Foreskin melanocyte (primary cell): ENCODE measurements at places on chromosomes 4 and X.

DNA sequence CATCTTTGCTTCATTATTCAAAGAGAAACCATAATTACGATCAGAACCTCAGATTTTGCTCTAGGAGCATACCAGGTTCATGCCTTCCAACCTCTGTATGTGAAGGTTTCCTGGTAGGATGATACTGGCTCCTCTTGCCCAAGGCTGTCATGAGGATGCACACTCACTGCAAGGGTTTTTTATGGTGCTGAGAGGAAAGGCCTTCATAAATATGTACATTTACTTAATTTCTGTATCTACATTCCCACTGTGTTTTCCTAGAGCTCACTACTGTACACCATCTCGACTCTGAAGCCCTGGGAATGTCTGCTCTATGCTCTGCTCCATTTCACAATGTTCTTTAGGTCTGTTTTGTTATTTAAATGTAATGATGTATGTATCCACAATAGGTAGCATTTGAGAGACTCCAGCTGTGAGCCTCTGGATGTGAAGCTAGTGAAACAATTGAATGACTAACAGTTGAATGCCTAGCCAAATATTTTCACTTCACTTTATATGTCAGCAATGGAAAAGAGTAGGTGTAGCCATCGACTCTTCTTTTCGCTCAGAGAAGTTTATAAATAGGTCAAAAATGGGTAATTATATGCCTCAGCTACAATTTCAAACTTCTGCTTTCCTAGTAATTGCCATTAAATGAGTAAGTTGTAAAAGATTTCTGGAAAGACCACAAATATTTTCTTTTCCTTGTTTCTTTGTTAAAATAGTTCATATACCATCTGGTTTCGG, 228.0 kb downstream of the PALLD start:
- DNase-seq = no peak

DNA sequence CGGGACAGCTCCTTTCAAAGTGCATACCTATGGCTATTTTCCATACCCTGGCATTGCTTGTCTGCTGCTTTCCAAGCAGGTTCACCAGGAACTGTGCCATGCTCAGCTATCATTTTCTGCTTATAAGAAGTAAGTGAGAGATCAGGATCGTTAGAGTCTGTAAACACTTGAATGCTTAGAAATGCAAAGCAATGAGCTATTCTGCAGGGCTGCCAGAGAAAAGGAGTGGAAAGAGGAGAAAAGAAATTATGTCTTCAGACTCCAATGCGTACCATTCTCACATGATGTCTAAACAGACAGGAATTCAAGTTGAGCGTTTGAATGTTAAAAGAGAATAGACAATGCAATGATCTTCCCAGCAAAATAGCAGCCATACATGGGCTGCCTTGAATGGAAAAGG, 245.5 kb upstream of the SLC7A11 start:
- no peak for DNase-seq

GRCh38 chr4:152351080-152351479, 184.8 kb downstream of the FBXW7 start:
- no peak for DNase-seq

DNA sequence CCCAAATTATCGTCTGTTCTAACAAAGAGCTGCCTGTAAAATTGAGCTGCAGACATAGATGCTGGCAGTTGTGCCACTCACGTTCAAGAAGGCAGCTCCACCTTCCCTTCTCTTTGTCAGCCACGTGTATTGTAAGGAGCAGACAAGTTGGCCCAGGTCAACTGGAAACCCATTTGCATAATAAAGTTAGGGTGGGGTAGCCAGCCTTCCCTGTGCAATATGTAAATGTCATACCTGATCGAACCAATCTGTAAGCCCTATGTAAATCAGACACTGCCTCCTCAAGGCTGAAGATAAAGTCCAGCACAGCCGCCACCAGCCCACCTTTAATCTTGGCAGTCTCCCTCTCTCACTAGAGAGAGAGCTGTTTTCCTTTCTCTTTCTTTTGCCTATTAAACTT, 117.2 kb downstream of the TMEM144 start:
- no peak for DNase-seq

DNA sequence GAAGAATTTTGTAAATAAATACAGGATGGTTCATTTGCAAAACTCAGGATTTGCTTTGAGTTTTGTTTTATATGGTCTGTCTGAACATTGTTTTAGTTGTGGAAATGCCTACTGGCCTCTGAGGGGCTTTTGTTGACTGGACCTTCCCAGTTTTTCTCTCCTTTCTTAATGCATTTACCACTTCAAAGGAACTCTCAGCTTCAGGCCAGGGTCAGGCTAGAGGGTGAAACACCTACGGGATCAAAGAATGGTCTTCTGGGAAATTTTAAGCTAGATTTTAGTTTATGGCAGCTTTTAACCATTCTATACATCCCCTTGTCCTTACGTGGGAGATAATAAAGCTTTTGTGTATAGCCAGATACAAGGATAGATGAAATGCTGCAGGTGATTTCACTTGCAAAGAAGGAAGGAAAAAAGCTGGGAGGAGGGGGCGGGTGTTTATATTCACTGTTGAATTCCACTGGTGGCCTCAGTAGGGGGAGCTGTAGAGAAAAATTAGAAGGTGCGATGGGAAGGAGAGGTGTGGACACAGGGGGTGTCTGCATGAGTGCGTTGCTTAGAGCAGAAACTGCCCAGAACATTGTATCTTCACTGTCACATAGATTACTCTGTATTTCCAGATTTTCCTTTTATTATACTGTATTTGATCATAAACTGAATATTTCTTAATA, 151.8 kb downstream of the TSPAN5 start:
- no peak for DNase-seq

GRCh38 chrX:139120760-139121159, 409.2 kb upstream of the FGF13 start:
- no peak for DNase-seq

- no peak for DNase-seq
Measured at GRCh38 chr4:4675051-4675581, 133.3 kb upstream of the STX18 start.

DNA sequence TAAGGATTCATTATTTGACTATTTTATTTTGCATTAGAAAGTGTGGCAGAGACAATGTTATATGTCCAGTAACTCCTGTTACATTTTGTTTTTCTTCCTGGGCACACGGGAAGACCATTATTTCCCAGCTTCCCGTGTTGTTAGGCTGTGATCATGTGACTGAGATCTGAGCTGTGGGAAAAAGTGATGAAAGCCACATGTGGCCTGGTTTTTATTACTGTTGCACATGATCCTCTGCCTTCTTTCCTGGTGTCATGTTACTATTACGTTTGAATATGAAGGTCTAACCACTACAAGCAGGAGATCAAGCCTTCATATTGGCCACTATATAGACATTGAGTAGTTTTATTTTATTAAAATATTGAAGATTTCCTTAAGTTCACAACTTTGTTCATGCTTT, 28.2 kb upstream of the MID1 start:
- no peak for DNase-seq

- DNase-seq = no peak
Measured at GRCh38 chr4:46850026-46850425, 59.0 kb downstream of the COX7B2 start.

DNA sequence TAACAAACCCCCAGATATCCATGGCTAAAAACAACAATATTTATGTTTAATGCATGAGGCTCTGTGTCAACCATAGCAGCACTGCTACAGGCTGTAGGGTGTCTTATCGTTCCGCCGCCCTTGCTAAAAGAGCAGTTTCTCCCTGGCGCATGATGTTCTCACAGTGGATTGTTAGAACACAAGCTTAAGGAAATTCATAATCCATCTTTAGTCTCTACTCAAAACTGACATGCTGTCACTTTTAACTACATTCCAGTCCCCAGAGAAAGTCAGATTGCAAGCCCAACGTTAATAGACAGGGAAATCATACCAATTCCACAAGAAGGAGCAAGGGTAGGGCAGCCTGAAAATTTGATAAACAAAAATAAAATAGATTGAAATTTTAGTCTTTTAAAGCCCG, 1960.8 kb downstream of the PCDH7 start:
- DNase-seq = no peak

- DNase-seq = no peak
Measured at GRCh38 chr4:125280892-125281403, 33.8 kb upstream of the FAT4 start.

DNA sequence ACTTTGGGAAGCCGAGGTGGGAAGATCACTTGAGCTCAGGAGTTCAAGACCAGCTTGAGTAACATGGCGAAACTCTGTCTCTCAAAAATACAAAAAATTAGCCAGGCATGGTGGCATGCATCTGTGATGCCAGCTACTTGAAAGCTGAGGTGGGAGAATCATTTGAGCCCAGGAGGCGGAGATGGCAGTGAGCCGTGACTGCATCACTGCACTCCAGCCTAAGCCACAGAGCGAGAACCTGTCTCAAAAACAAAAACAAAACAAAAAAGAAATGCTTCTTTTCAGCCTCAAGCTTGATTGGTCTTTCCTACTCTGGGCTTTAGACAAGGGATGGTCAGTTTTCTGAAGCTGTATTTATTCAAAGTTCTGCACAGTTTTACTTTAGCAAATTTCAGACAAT, 15.8 kb upstream of the DHRSX start:
- DNase-seq = no peak

DNA sequence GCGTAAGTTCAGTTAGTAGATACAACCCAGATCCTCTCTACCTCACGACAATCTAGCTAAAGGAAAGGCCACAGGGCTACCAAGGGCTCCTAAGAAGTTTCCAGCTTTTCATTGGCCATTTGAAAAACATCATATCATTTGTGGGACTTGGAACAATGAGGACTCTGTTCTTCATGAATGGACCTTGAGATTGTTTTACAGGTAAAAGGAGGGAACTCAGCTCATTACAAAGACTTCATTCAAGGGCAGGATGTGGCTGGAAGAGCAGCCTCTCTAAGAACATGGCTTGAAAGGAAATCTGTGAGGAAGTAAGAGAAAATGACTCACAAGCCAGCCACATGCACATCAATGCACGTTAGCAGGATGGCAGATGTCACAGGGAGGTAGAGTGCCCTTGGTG, 105.9 kb upstream of the SLC7A11 start:
- peak; percentile 74 for DNase-seq

DNA sequence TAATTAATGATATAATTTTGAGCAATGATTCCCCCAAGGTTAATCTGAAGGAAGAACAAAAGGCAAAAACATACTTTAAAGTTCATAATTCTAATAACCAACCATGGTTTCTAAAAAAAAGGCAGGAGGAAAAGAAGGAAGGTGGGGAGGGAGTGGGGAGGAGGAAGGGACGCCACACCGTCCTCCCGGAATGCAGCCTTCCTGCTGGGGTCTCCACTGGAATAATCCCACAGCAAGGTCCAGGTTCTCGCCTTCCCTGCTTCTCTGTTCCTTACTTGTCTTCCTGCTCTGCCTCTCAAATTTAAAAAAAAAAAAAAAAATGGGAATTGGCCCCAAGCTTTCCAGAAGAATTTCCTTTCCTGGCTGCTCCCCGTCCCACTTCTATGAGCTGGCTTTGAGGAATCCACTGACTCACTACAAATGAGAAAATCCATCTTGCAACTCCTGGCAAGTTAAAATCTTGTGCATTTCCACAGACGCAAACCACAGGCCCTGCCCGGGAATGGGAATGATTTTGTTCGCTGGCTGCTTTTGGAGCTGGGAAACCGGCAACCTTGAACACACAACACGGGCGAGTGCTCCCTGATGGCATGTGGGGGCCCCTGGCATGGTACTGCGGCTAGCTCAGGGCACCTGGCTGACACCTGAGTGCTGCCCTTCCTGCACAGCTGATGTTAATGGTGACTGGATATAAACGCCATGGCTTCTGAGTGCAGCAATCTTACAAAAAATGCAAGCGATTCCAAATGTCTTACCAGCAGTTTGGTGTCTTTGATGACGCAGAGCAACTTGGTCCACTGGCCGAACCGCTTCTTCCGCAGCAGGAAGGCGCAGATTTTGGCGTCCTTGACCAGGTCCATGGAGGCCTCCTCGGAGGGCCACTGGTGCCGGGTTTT, 97.0 kb downstream of the AFAP1 start:
- peak; percentile 54 for DNase-seq

GRCh38 chr4:169040559-169041261, 30.7 kb upstream of the CBR4 start:
- no peak for DNase-seq

- DNase-seq = no peak
Measured at GRCh38 chrX:139234898-139235297, 295.6 kb upstream of the F9 start.

DNA sequence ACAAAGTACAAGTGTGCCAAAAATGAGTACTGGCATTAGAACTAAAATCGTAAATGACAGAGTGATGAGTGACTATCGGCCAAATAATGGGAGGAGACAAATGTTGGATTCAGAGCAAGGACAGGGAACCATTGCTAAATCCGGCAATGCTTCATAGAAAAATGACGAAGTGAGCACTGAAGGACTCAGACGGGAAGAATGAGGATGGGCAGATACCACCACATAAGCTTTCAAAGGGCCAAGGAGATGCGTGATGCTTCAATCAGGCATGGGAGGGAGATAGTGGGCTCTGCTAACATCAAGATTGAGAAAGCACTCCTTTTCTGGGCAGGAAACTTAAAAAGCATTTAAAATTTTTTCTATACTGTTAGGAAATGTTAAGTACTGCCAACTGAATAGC, 21.6 kb downstream of the RBBP7 start:
- no peak for DNase-seq

GRCh38 chr4:1658581-1658980, 25.5 kb downstream of the FAM53A start:
- DNase-seq = no peak

- DNase-seq = no peak
Measured at GRCh38 chr4:83535520-83536361, at the start of gene GPAT3. Gene GPAT3 (plus strand): TSS chr4:83536108. CDS start chr4:83536623, 515 bp downstream.

DNA sequence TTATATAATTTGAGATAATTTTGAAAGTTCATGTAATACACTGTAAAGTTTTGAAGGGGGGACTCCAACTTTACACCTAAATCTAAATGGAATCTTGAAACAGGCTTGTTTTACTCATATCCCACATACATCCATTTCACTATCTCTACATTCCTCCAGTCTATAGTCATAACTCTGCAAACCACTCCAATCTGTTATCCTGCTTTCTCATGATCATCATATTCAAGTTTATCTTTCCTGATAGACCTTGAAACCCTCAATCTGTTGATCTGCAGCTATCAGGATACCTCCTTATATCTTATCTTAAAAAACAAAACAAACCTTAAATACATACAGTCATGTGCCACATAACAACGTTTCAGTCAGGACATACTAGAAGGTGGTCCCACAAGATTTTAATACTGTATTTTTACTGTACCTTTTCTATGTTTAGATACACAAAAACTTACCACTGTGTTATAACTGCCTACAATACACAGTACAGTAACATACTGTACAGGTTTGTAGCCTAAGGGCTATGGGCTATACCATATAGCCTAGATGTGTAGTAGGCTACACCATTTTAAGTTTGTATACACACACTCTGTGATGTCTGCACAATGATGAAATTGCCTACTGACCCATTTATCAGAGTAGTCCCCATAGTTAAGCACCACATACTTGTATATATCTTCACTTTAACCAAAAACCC, 14.0 kb downstream of the CHIC2 start:
- no peak for DNase-seq

GRCh38 chr4:36320117-36320896, 38.9 kb downstream of the DTHD1 start:
- no peak for DNase-seq

- peak; percentile 8 for DNase-seq
Measured at GRCh38 chrX:65451663-65452062, 82.9 kb downstream of the LAS1L start.
